ENCODE measurements at places on chromosomes 6 and 20.

- no peak for DNase-seq
Measured at GRCh38 chr6:130313206-130313605, 52.6 kb upstream of the TMEM200A start.

GRCh38 chr20:59787538-59787890 lies 145.9 kb downstream of the SYCP2 start:
- no peak for DNase-seq

DNA sequence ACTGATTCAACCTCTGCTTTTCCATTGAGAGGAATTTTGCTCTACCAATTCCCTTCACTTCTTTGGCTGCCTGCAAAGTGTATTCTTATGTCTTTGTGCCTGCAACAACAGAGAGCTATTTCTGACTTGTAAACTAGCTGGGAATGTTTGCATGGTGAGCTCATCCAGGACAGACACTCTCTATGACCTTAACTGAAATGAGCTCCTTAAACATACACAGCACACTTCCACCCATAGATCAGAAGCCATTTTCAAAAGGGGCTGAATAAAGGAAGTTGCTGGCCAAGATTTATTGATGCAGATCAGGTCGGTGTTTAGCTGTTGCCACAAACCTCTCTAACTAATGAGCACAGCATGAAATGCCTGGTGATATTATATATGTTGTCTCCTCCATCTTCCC lies 377.7 kb downstream of the BTBD9 start:
- DNase-seq = no peak

DNA sequence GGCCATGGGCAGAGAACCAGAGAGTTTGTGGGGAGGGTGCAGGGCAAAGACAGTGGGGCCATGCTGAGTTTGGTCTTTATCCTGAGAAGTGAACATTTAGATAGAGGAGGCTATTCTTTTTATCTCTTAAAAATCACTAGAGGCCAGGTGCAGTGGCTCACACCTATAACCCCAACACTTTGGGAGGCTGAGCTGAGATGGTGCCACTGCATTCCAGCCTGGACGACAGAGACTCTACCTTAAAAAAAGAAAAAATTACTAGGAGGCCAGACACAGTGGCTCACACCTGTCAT lies 8.7 kb downstream of the PXMP4 start:
- DNase-seq = no peak

- no peak for DNase-seq
Measured at GRCh38 chr6:12149944-12150510, 137.9 kb downstream of the HIVEP1 start.

DNA sequence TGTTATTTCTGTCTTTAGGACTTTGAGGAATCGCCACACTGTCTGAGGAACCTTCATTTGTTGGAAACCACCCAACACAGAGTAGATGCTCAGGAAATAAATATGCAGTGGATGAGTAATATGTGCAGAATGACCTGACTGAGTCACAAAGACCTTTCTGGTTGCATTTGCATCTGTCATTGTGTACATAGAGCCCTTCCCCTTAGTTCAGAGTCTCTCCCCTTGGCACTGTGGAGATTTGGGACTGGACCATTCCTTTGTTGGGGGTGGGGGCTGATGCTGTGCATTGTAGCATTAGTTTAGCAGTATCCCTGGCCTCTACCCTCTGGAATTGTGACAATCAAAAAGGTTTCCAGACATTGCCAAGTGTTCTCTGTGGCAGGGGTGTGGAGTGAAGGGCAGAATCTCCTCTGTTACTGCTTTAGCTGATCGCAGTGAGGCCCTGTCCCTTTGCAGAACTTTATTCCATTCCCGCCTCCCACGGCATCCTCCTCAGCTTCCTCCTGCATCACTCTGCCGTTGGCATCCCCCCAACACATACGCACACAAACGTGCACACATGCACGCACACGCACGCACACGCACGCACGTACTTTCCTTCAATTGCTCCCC lies 64.5 kb downstream of the EYA2 start:
- DNase-seq = no peak

GRCh38 chr6:21398741-21399325 lies 194.7 kb upstream of the SOX4 start:
- DNase-seq = no peak

GRCh38 chr6:40891686-40892085 lies 147.3 kb downstream of the UNC5CL start:
- no peak for DNase-seq

Measured in stimulated activated CD8-positive, alpha-beta memory T cell treated with anti-CD3 and anti-CD28 coated beads, Interleukin-15, amount 100 ng/mL, for 24 hours (primary cell).